ENCODE measurements at places on chromosomes 2 and 18. TPM values are rescaled to one million over a fixed set of nuclear protein-coding genes. Genes with fewer than 3 reads are reported as not detected.
A peak's percentile ranks its signal among the peaks of the same experiment; 100 is the strongest.

DNA sequence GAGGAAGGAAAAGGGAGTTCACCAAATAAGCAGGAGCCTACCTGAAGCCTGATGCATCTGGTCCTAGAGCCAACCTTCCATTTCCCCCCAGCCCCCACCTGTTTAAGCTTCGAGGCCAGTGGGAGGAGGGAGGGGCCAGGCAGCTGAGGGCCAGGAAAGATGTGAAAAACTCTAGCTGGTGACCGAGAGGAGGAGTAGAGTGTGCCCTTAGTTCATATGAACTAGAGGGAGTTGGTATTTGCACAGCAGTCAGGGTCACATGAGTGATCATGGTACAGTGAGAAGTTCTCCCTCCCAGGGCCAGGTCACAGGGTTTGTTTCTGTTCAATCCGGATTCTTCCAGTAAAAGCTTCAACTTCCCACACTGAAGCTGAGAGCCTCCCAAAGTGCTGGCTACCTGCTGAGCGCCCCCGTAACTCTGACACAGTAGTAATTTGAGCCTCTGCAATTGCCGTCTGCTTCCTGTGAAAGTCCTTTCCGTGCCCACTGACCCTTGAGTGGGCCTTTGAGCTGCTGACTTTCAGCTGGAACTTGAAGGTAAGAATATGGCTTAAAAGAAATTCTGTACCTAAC, at the start of gene SULT1C2:
Gene SULT1C2 (plus strand): TSS at position 362 of the 573 bp plus-strand sequence. CDS start 4,773 bp downstream, outside the sequence.
- H3K4me1 ChIP-seq, result no peaks in the 10 kb centered on the region
- H3K4me3 ChIP-seq, result no peak within 1 kb of the TSS
- H3K27ac ChIP-seq, result no peak within 1 kb of the TSS
- no peaks in the 10 kb centered on the region for H3K36me3 ChIP-seq

DNA sequence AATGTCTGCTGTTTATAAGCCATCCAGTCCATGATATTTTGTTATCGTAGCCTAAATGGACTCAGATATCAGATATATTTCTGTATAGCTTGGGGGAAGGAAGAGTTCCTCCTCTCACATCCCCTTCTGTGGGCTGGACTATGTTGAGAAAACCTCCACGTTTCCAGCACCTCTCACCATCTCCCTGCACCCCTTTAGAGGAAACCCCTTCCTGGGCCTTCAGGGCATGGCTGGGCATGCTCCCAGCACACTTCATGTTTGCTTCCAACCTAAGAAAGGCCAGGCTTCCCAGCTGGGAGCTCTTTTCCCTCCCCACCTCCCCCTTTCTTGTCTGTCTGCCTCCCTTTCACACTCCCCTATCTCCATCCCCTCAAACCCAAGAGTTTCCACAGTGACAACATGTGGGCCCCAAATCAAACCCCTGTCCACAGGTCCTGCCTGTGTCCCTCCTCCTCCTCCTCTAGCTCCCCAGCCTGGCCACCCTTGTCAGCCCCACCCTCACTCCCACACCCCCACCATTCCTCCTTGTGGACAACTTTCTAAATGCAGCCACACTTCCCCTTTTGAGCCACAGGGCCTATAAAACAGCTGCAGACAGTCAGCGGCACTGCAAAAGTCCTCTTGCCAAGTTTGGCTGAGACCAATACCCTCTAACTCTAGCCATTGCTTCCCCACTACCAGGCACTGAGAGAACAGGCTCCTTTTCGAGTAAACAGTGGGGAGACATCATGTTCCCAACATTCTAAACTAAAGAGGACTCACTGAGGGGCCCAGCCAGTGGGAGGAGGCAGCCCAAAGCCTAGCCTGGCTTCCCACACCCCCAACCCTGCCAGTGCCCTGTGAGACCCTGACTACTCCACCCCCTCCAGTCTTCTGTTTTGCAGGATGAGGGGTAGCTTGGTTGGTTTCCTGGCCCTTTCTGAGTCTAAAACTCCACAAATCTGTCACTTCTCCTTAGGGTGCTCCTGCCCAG, 120.5 kb downstream of the ZFP36L2 start:
- H3K4me3 ChIP-seq, result no peak overlapping the region
- peaks cover 40% of the 10 kb centered on the region for H3K4me1 ChIP-seq
- H3K27ac ChIP-seq, result peak overlapping the region; percentile 54
- H3K36me3 ChIP-seq, result no peaks in the 10 kb centered on the region
- DNase-seq, result peak; percentile 93
- no peaks in the 10 kb centered on the region for H3K27me3 ChIP-seq

- no peak overlapping the region for H3K27ac ChIP-seq
- H3K27me3 ChIP-seq, result no peaks in the 10 kb centered on the region
- no peaks in the 10 kb centered on the region for H3K4me1 ChIP-seq
- no peak overlapping the region for H3K4me3 ChIP-seq
- DNase-seq, result no peak
These were observed 26.2 kb downstream of the PTPRM start for GRCh38 chr18:7593218-7593819.

- H3K4me1 ChIP-seq, result no peaks in the 10 kb centered on the region
- H3K36me3 ChIP-seq, result no peaks in the 10 kb centered on the region
- H3K27me3 ChIP-seq, result no peaks in the 10 kb centered on the region
- no peak overlapping the region for H3K4me3 ChIP-seq
- no peak for DNase-seq
These were observed 26.7 kb upstream of the TGFA start for GRCh38 chr2:70580352-70580751.

DNA sequence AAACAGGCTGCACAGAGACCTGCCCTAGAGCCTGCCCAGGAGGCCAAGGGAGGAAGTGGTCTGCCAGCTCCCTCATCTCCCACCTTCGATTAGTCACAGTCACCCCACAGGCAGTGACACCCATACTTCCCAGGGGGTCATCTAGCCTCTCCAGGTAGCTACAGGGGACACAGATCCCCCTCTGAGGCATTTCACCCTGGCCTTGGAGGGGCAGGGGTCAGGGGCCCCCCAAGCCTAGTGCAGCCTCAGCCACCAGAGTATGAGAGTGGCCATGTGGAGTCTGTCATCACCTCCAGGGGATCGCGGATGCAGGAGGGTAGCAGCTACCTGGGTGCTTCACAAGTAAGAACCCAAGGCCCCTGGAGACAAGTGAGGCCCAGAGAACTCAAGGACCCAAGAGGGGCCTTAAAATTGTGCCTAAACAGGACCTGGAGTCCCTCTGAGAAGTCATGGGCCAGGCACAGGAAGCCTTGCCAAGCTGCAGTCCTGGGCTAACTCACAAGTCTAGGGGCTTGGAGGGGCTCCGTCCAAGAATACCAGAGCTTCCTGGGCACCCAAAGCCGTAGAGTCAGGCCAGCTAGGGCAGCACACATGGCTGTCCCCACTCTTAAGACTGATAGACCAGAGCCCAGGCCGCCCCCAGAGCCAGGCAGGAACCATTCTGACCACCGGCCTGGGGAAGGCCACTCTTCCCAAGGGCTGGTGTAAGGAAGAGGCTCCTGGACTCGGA, 354.3 kb upstream of the ID2 start:
- H3K27me3 ChIP-seq, result no peaks in the 10 kb centered on the region
- no peaks in the 10 kb centered on the region for H3K4me1 ChIP-seq
- no peak overlapping the region for H3K27ac ChIP-seq
- H3K36me3 ChIP-seq, result no peaks in the 10 kb centered on the region
- DNase-seq, result no peak

DNA sequence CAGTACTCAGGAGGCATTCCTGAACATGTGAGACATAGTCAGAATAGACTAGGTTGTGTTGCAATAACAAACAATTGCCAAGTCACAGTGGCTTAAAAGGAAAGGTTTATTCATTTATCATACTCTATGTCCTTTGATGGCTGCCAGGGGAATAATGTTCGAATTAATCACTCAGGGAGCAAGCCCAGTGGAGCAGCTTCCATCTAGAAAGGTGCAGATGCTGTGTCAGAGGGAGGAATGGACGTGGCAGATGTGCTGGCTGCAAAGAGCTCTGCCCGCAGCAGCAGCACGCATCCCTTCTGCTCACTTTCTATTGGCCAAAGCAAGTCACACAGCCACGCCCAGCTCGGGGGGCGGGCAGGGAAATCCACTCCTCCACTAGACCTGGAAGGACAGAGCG, 105.9 kb upstream of the AQP4 start:
- H3K27ac ChIP-seq, result no peak overlapping the region
- no peaks in the 10 kb centered on the region for H3K36me3 ChIP-seq
- no peaks in the 10 kb centered on the region for H3K4me1 ChIP-seq
- H3K27me3 ChIP-seq, result no peaks in the 10 kb centered on the region
- H3K4me3 ChIP-seq, result no peak overlapping the region
- DNase-seq, result peak; percentile 25

GRCh38 chr2:28997237-28997846, 16.2 kb downstream of the TOGARAM2 start:
- no peak overlapping the region for H3K27ac ChIP-seq
- no peaks in the 10 kb centered on the region for H3K36me3 ChIP-seq
- no peaks in the 10 kb centered on the region for H3K4me1 ChIP-seq
- no peak overlapping the region for H3K4me3 ChIP-seq
- DNase-seq, result peak; percentile 46

- H3K27ac ChIP-seq, result no peak overlapping the region
- H3K36me3 ChIP-seq, result no peaks in the 10 kb centered on the region
- H3K4me1 ChIP-seq, result no peaks in the 10 kb centered on the region
- no peak overlapping the region for H3K4me3 ChIP-seq
- DNase-seq, result no peak
These were observed 50.6 kb downstream of the TTC32 start for GRCh38 chr2:19851116-19851695.

DNA sequence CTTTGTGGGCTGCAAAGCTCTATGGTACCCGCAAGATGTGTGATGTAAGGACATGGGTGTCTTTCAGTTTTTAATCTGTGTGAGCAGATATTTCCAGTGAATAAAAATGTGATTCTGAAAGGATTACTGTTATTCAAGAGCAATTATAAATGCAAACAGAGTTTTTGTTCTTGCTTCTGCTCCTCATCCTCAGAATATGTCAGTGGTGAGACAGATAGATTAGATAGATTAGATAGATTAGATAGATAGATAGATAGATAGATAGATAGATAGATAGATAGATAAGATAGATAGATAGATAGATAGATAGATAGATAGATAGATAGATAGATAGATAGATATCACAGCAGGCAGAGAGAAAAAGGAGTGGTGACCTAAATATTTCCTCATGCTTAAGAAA, 142.6 kb downstream of the RTN4 start:
- no peak for DNase-seq
- H3K4me1 ChIP-seq, result peaks cover 16% of the 10 kb centered on the region

DNA sequence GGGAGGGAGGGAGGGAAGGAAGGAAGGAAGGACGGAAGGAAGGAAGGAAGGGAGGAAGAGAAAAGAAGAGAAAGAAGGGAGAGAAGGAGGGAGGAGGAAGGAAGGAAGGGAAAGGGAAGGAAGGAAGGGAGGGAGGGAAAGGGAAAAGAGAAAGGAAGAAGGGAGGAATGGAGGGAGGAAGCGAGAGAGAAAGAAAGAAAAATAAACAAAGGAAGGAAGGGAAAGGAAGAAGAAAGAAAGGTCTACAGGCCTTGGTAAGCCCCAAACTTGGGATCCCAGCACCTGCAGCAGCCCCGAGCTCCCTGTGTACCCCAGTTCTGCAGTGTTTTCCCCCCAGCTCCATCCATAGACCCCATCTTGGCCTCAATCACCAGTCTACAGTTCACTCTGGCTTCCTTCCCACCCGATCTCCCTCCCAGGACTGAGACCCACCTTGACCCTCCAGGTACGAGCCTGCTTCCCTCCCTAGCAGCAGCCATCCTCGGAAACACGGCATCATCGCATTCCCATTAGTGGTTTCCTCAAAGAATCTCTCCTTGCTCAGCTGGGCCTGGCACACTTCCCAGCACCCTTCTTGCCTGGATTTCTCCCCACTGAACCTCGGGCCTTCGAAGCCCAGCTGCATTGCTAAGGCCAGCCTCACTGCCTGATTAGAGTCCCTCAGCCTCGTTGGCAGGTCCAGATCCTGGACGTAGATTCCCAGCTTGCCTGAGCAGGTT, 46.1 kb upstream of the SH3BP4 start:
- no peaks in the 10 kb centered on the region for H3K36me3 ChIP-seq
- no peak overlapping the region for H3K4me3 ChIP-seq
- no peaks in the 10 kb centered on the region for H3K4me1 ChIP-seq
- H3K27me3 ChIP-seq, result no peaks in the 10 kb centered on the region
- no peak overlapping the region for H3K27ac ChIP-seq

- no peaks in the 10 kb centered on the region for H3K36me3 ChIP-seq
- no peak overlapping the region for H3K27ac ChIP-seq
- no peaks in the 10 kb centered on the region for H3K27me3 ChIP-seq
These were observed 858.8 kb upstream of the GYPC start for GRCh38 chr2:125797192-125797591.

GRCh38 chr18:62693659-62694058, 21.7 kb upstream of the PHLPP1 start:
- no peak for DNase-seq
- H3K27ac ChIP-seq, result no peak overlapping the region
- no peak overlapping the region for H3K4me3 ChIP-seq
- no peaks in the 10 kb centered on the region for H3K4me1 ChIP-seq
- H3K27me3 ChIP-seq, result peaks cover 3% of the 10 kb centered on the region
- H3K36me3 ChIP-seq, result no peaks in the 10 kb centered on the region

DNA sequence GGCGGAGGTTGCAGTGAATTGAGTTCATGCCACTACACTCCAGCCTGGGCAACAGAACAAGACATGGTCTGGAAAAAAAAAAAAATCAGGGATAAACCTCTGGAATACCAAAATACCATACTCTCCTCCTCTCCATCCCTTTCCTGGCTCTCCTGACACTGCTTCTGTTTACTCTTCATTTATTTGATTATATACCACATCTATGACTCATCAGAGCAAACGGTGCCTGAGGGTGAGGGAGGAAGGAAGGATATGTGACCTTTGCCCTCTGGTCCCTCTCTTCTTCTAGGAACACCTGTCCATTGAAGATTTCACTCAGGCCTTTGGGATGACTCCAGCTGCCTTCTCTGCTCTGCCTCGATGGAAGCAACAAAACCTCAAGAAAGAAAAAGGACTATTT, 30.0 kb downstream of the VIL1 start:
- no peaks in the 10 kb centered on the region for H3K36me3 ChIP-seq
- no peak overlapping the region for H3K4me3 ChIP-seq
- DNase-seq, result peak; percentile 14
- no peaks in the 10 kb centered on the region for H3K27me3 ChIP-seq

GRCh38 chr2:239399921-239400595, 762 bp downstream of the HDAC4 start:
- peak; percentile 68 for DNase-seq
- H3K27me3 ChIP-seq, result no peaks in the 10 kb centered on the region
- H3K4me3 ChIP-seq, result peak overlapping the region; percentile 72
- H3K36me3 ChIP-seq, result no peaks in the 10 kb centered on the region
- peak overlapping the region; percentile 59 for H3K27ac ChIP-seq

- no peaks in the 10 kb centered on the region for H3K36me3 ChIP-seq
- no peaks in the 10 kb centered on the region for H3K27me3 ChIP-seq
- no peak overlapping the region for H3K4me3 ChIP-seq
- no peak overlapping the region for H3K27ac ChIP-seq
- no peaks in the 10 kb centered on the region for H3K4me1 ChIP-seq
These were observed 149.7 kb downstream of the GULP1 start for GRCh38 chr2:188441288-188441947.

MEX3C gene
- polyA plus RNA-seq, result 41.8 TPM

IDH1 gene
- 199 TPM for polyA plus RNA-seq

MAP2 gene
- polyA plus RNA-seq, result 60.1 TPM

PLGLB1 gene
- polyA plus RNA-seq, result 0.41 TPM

PKP4 gene
- polyA plus RNA-seq, result 44.5 TPM

TBC1D8 gene
- polyA plus RNA-seq, result 5.4 TPM

ATP6V1B1 gene
- 1.0 TPM for polyA plus RNA-seq
